ENCODE measurements at places on chromosomes 7 and 10.

DNA sequence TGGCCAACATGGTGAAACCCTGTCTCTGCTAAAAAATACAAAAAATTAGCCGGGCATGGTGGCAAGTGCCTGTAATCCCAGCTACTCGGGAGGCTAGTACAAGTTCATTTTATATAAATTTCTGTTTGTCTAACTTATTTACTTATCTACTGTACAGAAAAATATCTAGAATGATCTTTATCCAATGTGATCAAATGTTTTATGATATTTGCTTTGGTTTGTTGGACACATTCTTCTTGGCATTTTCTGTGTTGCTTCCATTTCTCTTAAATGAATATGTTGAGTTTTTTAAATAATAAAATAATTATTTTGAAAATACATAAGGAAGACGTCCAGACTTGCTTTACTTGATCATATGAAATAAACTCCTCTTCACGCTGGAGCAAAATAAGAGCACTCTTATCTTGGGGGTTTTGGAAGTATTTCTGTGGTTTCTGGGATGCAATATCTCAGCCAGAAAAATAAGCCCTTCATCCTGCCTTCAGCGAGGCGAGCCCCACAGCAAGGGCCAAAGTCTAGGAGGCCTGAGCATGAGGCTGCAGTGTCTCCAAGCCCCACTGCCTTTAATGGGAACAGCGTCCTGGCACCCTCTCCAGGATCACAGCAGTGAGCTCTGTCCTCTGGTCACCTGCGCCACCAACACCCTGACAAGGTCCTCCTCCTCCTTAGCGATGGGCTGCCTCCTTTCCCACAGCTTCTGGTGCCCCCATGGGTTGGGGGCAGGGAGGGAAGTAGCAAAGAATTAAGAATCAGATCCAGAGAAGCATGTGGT, 480.2 kb downstream of the KCNMA1 start:
- DNase-seq: no peak

- no peak for DNase-seq
Measured at GRCh38 chr10:52805414-52806285, 33.1 kb upstream of the MBL2 start.

DNA sequence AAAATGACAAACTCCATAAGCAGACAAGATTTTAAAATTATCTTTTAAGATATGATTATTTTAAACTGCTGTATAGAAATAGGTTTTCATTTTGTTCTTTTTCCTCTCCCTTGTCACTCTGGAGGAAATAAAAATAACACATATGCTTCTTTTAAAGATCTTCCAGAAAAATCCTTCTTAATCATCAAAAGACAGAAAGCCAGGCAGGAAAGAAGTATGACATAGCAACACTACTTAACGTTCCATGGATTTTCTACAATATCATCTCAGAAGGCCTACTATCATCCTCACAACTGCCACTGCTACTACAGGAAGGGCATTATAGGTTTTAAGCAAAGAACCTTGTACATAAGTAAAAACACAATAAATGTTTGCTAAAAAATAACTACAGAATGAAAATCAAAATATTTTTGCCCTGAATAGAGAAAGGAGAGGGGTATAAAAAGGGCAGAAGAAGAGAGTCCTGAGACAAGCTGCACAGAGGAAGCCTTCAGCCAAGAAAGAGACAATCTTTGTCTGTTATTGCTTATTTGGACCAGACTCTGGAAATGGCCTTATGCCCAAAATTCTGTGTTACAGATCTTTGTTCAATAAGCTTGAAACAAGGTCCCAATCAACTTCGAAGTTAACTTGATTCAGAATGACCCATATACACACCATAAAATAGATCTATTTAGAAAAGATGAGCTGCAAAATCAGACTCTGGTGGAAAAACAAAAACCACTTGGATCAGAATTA, 67.8 kb downstream of the ABI1 start:
- no peak for DNase-seq

DNA sequence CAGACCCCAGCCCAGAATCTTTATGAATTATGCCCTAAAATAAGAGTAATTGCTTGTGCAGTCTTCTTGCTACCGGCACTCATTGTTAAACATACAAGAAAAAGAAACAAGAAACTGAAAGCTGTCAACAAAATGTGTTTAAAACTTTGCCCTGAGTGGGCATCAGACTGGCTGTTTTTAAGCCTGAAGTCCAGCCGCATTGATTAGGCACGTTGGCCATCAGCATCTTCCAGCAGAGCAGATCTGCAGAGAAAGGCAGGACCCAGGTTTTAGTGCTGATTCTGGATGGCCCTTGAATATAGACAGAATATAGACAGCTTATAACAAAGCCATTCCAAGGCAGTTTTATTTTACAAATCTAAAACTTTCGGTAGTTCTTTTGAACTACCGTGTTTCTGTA, 102.8 kb downstream of the POLL start:
- no peak for DNase-seq

DNA sequence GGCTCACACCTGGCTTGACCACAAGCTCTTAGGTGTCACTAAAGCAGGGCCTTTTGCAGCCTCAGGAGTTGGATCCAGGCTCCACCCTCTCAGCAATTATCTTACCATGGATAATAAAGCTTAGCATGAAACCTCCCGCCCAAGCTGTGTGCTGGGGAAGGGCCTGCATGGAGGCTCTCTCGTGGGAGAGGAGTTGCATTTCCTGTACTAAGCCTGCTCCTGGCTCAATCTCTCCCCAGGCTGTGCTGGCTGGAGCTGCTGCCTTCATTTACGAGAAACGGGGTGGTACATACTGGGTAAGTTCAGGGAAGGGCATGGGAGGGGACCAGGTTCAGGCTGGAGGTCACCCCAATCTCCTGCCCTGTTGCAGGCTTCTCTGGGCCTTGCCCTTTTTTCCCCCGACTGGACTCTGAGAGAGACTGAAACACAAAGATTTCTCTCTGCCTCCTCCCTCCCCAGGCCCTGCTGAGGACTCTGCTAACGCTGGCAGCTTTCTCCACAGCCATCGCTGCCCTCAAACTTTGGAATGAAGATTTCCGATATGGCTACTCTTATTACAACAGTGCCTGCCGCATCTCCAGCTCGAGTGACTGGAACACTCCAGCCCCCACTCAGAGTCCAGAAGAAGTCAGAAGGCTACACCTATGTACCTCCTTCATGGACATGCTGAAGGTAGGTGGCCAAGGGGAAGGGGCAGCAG, 2.7 kb downstream of the TMEM176A start:
- DNase-seq: no peak

GRCh38 chr7:92914645-92915044, 78.3 kb upstream of the CDK6 start:
- DNase-seq: no peak

DNA sequence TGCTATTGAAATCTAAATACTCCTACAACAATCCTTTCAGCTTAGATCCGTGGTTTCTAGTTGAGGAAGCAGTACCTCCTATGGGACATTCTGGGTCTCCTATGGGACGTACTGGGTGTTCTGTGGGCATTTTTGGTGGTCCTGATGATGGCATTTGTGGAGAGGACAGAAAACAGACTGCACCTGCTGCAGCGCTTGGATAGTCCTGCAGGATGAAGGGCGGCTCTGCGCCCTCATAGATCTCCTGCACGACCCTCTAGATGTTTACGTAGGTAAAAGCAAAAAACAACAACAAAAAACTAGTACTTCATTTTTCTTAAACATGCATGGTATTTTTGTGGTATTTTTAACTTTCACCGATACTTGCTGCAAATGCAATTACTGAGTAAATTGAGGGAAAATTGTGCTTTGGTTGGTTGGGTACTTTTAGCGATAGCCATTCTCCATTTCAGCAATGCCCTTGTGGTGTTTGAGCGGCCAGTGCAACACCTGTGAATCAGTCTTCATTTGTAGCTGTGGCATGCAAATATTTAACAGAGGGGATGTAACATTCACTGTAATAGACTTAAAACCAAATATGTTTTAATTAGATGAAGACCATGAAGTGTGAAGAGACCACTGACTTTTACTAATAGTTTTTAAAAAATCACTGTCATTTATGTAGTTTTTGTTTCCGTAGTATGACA, 461.2 kb downstream of the SDK1 start:
- DNase-seq: no peak

- DNase-seq: no peak
Measured at GRCh38 chr10:28248092-28248491, 54.8 kb downstream of the MPP7 start.

- DNase-seq: no peak
Measured at GRCh38 chr10:128614802-128615553, 488.8 kb upstream of the MKI67 start.

DNA sequence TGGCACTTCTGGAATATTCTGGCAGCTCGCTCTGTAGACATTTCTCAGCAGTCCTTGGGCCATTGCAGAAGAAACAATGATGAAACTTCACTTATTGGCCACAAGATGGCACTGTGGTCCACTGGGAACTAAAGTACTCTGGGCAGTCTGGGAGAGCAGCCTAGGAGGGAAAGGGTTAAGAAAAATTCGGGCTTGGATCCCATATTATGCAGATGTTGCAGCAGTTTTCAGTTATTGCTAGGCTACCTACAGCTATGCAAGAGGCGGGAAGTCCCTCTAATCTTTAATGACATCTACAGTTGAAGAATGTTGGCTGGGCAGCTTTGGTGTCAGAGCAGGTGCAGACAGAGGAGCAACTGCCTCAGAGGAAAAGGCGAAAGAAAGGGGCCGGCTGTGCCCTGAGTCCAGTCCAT, 201.7 kb upstream of the PRSS58 start:
- DNase-seq: no peak

DNA sequence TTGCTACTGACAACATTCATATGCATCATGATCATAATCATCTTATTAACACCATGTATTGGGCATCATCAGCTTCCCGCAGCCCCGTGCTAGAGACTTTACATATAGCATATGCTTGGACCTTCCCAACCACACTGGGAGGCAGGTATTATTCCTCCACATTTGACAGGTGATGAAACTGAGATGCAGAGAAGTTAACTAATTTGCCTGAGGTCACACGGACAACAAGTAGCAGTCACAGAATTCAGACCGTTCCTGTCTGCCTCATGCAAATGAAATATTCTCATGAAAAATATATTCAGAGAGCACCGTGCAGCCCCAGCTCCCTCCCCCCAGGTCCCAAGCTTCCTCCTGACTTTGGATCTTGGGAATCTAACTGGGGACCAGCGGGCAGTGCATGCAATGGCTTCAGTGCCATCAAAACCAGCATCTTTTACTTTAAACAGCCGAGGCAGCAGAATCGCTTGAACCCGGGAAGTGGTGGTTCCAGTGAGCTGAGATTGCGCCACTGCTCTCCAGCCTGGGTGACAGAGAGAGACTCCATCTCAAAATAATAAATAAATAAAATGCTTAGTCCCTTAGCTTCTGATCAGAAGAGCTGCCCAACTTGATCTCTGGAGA, 112.2 kb upstream of the GPR26 start:
- no peak for DNase-seq

DNA sequence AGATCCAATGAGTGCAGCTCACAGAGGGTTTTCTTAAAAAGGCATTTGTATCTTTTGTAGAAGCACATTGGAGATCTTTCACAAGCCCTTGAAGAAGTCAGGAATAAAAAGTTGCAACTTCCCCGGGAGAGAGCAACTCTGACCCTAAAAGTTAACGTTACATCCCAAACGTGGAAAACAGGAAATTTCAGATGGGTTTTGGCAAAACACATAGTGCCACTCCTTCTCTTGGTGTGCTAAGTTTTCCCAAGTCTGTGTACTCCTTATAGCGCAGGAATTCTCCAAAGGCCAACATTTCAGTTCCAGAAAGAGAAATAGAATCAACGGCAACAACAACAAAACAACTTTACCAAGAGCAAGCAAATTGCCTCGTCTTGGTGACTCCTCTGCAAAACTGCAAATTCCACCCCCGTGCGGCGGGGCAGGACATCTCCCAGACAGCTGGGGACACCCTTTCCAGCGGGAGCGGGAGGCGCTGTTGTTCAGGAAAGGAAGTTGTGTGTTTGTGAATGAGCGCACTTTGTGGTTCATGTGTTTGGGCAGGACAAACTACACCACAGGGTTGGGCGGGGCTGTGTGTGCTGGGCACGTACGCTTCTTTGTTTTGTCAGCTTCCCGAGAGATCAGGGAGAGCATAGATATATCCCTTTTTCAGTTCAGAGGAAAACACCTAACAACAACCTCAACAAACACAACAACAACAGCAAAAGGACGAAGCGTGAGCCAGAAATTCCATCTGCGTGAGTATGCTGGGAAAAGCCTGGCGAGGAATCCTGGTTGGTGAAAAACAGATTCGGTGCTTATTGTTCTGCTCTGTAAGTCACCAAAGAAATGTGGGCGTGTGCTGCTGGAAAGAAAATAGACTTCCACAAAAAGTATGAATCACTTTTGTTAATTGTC, 294.7 kb upstream of the PITRM1 start:
- no peak for DNase-seq

DNA sequence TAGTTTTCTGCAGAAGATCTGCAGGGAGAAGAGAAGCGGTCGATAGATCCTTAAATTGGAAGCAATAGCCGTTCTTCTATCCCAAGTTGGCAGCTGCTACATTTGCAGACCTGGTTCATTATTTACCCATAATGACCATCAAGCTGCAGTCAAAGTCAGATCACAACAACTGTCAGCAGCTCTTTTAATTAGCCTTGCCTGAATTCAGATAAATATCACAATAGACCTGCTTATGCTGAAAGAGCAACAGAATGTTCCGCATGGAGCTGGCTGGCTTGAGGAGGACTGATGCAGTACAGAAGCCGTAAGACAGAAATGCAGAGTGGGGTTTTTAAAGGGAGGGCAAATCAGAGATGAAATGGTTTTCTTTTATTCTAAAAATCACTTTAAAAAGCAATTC, 109.4 kb downstream of the HIBADH start:
- no peak for DNase-seq

GRCh38 chr7:74502216-74502891, 48.6 kb downstream of the GTF2IRD1 start:
- no peak for DNase-seq

- DNase-seq: no peak
Measured at GRCh38 chr7:105831302-105831620, 45.1 kb downstream of the ATXN7L1 start.

DNA sequence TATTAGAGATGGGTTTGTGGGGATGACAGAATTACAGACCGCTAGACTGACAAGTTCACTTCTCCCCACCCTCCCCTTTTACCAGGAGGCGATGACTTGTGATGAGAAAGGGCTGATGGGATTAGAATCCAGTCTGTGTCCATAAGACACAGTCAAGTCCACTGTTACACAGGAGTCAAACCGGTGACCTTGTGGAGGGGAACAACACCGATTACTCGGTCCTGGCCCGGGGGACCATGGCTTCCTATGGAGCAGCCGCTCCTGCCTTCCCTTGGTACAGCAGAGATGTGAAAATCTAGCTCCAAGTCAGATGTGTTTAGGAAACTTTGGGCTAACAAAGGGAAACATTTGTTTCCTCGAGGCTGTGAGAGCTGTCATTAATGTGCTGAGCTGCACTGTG, 105.5 kb downstream of the ACTR3B start:
- DNase-seq: no peak
